GM12878 (cell line): ENCODE measurements at places on chromosomes 4 and X. TPM values are rescaled to one million over a fixed set of nuclear protein-coding genes. Genes with fewer than 3 reads are reported as not detected.

- H3K27me3 ChIP-seq, result no peaks in the 10 kb centered on the region
- H3K4me3 ChIP-seq, result no peak overlapping the region
- no peak for DNase-seq
Observed at GRCh38 chrX:113726898-113727297, 857.0 kb upstream of the HTR2C start.

Gene GAGE13
- not detected in 2 replicates for total RNA-seq

DNA sequence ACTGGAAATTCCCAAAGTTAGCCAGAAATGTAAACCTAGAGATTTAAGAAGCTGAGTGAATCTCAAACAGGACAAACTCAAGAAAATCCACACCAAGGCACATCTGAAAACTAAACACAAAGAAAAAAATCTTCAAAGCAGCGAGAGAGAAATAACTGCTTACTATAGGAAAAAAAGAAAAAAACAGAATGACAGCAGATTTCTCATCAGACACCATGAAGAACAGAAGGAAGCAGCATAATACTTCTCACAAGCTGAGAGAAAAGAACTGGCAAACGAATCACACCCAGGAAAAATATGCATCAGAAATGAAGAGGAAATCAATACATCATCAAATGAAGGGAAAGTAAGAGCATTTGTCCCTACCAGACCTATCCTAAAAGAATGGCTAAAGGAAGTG, 236.3 kb upstream of the ADAMTS3 start:
- DNase-seq, result no peak
- no peaks in the 10 kb centered on the region for H3K4me1 ChIP-seq
- H3K36me3 ChIP-seq, result no peaks in the 10 kb centered on the region
- H3K4me3 ChIP-seq, result no peak overlapping the region
- H3K27ac ChIP-seq, result no peak overlapping the region
- H3K27me3 ChIP-seq, result no peaks in the 10 kb centered on the region

DNA sequence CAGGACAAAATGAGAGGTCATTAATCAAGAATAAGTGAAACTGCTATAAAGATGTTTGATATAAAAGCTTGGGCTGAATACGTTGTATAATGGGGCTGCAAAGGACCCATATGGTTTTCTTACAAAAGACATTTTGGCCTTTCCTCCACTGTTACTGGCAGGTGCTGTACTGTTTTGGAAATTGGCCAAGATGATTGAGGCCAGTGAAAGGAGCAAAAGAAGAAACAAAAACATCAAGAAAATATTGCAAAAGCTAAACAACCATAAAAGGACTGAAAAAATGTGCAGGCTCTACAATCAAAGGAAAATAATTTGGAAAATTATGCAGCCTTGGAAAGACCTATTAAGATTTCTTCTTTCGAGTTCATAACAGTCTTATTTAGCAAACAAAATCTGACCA, 222.2 kb upstream of the PPP1R2C start:
- peaks cover 8% of the 10 kb centered on the region; the same call in 1 of the 2 replicates for H3K4me1 ChIP-seq
- no peak for DNase-seq
- no peak overlapping the region for H3K4me3 ChIP-seq
- H3K27me3 ChIP-seq, result no peaks in the 10 kb centered on the region
- no peak overlapping the region for H3K27ac ChIP-seq
- H3K36me3 ChIP-seq, result no peaks in the 10 kb centered on the region

DNA sequence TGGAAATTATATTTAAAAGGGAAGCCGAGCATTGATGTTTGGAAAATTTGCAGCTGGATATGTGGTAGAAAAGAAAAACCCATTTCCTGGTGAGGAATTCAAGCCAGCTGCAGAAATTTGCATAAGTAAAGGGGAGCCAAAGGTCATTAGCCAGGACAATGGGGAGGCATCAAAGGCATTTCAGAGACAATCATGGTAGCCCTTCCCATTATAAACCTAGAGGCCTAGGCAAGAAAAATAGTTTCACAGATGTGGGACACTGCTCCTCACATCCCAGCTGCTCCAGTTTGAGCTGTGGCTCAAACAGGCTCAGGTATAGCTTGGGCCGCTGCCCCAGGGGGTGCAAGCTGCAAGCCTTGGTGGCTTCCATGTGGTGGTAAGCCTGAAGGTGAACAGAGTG, 35.8 kb downstream of the NAP1L3 start:
- no peak overlapping the region for H3K27ac ChIP-seq
- H3K4me1 ChIP-seq, result no peaks in the 10 kb centered on the region
- H3K27me3 ChIP-seq, result no peaks in the 10 kb centered on the region
- DNase-seq, result no peak
- no peaks in the 10 kb centered on the region for H3K36me3 ChIP-seq
